ENCODE measurements at places on chromosomes 5 and 9.

DNA sequence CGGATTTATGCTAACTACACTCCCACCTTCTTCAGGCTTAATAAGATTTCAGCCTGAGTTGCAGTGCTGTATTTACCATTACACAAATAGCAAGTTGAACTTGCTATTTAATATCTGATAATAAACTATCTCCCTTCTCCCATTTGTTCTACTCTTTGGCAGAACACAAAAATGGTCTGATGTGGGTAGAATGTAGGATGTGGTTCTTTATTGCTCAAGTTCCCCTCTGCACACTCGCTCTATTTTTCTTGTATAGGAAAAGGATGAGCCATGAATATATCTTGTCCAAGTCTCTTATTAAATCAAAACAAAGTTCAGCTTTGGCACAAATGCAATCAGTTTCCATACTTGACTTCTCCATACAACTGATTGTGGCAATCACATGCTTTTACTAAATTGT lies 37.2 kb upstream of the KIF2A start:
- no peak for DNase-seq

DNA sequence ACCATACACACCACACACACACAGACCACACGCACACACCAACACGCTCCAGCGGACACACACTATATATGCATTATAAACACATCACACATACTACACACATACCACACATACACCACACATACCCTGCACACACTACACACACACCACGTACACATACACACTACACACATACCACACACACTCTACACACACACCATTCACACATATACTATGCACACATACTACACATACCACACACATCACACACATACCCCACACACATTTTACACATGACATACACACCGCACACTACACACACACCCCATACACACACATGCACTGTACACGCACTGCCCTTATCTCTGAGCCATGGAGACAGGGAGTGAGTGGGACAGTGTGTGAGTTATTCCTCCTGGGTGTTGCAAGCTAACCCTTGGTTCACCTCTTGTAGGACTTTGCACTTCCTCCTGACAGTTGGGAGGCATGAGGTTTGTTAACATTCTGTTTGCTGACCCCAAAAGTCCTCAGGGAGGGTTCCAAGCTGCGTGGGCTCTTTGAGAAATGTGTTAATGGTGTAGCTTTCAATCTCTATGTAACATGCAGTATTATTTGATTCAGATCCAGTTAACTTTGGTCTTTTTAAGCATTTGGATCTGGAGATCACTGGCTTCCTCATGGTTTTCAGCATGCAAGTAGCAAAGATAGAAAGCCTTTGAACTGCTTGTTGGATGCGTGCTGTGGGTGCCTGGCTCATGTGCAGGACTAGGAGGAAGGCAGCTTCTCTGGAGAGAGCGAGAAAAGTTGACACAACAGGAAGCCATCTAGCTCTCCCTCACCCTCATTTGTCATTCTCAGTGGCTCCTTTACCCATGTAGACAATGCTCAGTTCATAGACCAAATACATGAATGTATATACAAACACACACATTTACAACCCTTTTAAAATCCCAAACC lies 13.7 kb downstream of the IL31RA start:
- no peak for DNase-seq

GRCh38 chr9:128191406-128192046 lies at the start of gene CIZ1:
Gene CIZ1 (minus strand): TSS chr9:128191572. CDS start chr9:128190857, 715 bp downstream.
- DNase-seq, result peak; percentile 59

DNA sequence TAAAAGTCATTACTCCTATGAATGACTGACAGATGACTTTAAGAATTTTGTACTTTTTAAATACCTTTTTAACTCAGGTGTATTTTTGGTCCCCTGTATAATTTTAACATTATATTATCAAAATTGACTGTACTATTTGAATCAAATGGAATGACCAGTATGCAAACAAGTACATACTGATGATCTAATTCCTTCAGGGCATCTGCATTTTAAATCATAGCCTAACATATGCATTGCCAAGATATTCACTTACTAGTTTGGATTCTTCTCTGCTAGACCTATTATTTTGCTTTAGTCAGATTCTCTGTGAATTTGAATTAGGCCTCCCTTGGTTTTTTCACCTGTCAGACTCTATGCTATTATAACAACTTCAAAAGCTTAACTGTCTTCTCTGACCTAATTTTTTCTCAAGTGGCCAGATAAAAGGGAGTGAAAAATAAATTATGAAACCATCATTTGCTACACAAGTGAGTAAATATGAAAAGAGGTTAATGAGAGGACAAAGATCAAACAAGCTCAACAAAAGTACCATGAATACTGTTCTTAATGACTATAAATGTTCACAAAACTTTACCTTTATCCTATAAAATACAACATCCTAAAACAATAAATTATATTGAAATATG lies 1505.2 kb upstream of the CDH9 start:
- no peak for DNase-seq

GRCh38 chr9:136625101-136626065 lies 37.3 kb upstream of the EGFL7 start:
- DNase-seq, result no peak

- DNase-seq, result no peak
Measured at GRCh38 chr5:140595538-140596300, 31.1 kb downstream of the SLC35A4 start.

DNA sequence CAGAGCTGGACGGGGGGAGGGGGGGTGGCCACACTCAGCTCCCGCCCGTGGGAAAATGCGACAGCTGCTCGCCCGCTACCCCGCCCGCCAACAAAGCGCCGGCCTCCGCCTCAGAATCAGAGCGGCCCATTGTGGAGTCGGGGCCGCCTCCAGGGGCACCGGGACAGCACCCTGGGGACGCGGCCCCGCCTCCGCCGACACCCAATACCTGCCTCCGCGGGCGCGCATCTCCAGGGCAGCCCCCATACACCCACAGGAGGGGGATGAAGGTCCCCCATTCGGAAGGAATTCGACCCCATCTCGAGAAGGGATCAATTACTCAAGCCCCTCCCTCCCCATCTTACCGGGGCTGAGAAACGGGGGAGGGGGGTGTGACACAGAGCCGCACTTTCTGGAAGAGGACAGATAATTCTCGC lies 1.3 kb downstream of the NOTCH1 start:
- DNase-seq, result no peak

GRCh38 chr9:122367065-122367464 lies 3.8 kb upstream of the PTGS1 start:
- DNase-seq, result no peak

GRCh38 chr5:151868451-151868850 lies 56.2 kb downstream of the GLRA1 start:
- DNase-seq, result no peak

- no peak for DNase-seq
Measured at GRCh38 chr5:112965733-112966306, 10.8 kb upstream of the DCP2 start.

DNA sequence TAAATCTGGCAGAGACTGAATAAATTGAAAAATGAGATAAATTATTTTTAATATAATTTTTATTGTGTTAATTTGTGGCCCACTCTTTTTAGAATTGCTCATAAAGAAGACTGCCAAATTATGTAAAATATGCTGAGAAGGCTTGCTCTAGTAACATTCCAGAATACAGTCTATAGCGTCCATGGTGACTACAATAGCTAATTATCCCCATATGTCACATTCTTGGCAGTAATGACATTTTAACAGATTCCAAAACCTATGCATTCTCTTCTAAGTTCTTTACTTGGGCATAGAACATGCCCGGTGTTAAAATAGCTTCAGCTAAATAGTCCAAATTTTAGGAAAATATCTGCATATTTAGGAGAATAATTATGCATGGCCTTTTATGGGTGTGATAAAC lies 697.0 kb upstream of the SEMA6A start:
- DNase-seq, result no peak

DNA sequence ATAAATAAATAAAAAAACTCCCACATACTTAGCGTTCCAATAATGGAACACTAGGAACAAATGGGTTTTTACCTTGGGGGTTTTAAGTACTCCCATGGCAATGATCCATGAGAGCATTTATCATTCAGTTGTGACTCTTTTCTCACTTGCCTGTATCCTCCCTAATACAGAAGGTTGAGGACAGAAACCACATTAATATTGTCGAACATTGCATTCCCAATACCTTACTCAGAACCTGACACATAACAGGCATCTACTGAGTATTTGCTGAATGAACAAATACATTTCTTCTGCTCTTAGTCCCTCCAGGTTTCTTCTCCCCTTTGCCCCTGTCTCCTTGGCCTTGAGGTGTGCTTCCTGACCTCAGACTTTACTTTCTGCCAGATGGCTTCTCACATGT lies 175.9 kb downstream of the CEMIP2 start:
- no peak for DNase-seq

- no peak for DNase-seq
Measured at GRCh38 chr5:160155017-160155750, 35.9 kb upstream of the PWWP2A start.

DNA sequence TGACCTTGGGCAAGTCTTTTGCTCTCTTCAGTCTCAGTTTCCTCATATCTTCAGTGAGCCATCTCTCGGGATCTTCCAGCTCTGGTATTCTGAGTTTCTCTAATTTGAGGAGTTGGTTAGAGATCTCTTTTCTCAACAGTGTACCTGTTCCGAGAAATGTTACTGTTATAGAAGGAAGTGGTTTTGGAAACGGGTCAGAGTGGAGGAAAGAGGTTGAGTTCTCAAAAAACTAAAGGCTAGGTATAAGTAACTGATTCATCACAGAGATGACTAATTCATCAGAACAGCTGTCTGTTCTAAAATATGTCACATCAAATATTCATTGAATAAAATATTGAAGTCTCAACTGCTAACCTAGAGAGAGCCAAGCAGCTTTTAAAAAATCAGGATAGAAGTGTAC lies 106.6 kb downstream of the PALM2AKAP2 start:
- no peak for DNase-seq

GRCh38 chr9:27247756-27248155 lies 49.2 kb downstream of the EQTN start:
- DNase-seq, result no peak

DNA sequence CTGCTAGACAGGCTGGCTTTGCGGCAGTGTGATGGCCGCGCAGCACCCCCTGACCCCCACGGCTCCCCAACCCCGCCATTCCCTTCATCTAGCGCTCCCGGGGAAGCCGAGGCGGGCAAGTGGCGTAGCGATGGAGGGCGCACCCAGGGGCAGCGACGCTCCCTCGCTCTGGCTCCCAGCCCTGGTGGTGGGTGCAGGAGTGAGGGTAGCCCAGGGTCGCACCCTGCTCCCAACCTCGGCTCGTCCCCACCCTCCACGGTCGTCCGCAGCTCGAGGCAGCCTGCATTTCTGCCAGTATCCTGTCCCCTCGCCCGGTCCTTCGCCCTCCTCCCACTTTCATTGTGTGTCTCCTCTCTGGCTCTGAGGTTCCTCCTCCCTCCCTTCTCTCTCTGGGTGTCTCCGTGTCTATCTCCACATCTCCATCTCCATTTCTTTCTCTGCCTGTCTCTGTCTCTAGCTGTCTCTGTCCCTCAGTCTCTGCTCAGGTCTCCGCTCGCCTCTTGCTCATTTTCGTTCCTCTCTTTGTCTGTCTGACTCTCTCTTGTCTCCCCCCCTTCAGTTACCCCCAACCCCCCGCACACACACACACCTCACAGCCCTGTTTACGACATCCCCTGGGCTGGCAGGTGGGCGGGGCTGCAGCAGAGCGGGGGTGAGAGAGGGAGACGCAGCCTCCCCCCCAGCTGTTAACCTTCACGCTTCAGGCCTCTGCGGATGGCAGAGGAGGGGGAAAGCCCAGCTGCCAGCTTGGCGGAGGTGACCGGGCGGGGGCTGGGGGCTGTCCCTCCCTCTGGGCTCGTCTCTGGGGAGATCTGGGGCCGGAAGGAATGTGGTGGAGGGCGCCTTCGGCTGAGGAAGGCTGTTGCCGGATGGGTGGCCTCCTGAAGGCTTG lies 48.7 kb upstream of the PSD2 start:
- DNase-seq, result peak; percentile 31

DNA sequence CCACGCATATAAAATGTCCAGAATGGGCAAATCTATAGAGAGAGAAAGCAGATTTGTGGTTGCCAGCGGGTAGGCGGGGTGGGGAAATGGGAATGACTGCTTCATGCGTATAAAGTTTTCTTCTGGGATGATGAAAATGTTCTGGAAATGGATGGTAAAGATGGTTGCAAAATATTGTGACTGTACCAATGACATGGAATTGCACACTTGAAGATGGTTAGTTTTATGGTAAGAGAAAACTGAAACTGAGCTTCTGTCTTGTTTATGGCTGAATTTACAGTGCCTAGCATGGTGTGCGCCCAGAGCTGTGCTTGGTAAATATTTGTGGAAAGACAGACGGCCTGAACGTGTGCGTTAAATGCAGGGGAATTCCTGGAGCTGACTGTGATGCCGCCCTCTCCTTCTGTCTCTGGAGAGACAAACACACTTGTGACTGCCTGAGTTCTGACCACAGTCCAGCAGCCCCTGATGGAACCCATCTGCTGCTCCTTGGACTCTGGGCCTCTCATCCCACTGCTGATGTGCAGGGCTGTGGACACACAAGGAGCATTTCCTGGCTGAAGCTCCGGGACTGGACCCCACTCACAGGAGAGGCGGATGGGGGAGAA lies 8.6 kb upstream of the PTGES start:
- no peak for DNase-seq

GRCh38 chr5:97936231-97936630 lies 753.2 kb upstream of the RIOK2 start:
- DNase-seq, result no peak

GRCh38 chr5:38739011-38739704 lies 106.7 kb upstream of the OSMR start:
- DNase-seq, result no peak

DNA sequence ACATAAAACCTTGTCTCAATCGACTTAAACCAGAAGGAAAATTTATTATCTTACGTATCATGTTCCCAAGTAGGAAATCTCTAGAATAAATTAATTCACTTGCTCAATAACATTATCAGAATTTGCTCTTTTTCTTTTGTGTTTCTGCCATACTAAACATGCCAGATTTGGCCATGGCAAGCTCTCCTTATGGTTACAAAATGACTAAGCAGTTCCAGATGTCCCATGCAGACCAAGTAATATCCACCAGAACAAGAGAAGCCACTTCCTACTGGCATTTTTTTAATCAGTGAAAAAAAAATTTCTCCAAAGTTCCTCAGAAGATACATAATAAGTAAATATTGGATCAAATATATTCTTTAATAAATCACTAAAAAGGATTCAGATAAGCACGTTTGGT lies 25.2 kb upstream of the ADAMTS6 start:
- no peak for DNase-seq

GRCh38 chr5:173327948-173328843 lies at the start of gene STC2:
Gene STC2 (minus strand): TSS chr5:173328414. CDS start chr5:173328193, 221 bp downstream.
- DNase-seq, result no peak

GRCh38 chr9:124345751-124346281 lies 69.4 kb downstream of the PSMB7 start:
- no peak for DNase-seq
